ENCODE measurements at places on chromosomes 5 and 9.
A peak's percentile ranks its signal among the peaks of the same experiment; 100 is the strongest.

- no peak for DNase-seq
These were observed 348 bp downstream of the CATSPER3 start for GRCh38 chr5:134968055-134968454.

GRCh38 chr5:42944989-42945388 is 95.1 kb downstream of the ANXA2R start:
- DNase-seq, result no peak

DNA sequence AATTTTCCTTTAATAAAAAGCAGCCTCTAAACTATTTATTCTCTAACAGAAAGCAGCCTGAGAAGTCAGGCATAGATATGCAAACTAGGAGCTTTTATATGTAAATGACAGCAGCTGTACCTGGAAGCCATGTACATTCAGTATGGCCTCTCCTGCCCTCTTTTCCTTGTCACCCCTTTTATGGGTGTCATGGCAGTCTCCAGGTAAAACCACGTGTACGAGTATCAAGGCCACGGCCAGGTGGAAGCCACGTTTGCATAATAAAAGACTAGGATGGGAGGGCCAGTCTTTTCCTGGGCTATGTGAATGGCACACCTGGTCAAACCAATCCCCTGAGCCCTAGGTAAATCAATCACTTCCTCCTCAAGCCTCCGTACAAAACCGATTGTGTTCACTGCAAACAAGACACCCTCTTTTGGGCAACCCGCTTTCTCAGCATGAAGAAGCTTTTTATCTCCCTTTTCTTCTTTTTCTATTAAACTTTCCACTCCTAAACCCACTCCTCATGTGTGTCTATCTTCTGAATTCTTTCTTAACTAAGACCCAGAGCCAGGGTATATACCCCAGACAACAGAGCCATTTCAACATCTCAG is 419.5 kb upstream of the CTNND2 start:
- no peak for DNase-seq

DNA sequence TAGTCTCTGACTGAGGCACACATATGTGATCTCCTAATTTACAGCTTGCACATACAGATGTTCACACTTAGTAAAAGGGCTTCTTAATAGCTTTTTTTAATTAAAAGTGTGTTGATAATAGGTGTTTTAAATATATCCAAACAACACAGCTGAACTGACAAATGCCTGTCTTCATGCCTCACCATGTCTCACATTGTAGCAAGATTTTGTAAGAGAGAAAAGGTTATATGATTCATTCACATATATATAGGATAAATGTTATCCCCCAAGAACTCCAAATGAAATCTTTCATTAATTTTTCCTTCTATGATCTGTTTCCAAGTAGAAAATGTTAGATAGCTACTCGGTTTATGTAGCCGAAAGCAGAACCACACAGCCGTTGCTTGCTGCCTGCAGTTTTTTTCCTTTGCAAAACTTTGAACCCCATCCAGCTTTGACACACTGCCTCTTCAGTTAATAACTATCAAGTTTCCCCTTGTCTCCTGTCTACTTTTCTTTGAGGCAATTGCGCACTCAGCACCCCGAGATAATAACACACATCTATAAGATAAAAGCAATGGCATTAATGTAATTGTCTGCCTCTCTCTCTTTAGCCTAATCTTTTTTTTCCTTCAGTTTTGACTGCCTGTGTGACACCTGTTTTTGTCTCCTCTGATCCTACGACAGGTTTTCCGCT is 299.2 kb downstream of the BNC2 start:
- DNase-seq, result no peak

- DNase-seq, result no peak
These were observed 139.5 kb downstream of the SAXO1 start for GRCh38 chr9:18893491-18893890.

DNA sequence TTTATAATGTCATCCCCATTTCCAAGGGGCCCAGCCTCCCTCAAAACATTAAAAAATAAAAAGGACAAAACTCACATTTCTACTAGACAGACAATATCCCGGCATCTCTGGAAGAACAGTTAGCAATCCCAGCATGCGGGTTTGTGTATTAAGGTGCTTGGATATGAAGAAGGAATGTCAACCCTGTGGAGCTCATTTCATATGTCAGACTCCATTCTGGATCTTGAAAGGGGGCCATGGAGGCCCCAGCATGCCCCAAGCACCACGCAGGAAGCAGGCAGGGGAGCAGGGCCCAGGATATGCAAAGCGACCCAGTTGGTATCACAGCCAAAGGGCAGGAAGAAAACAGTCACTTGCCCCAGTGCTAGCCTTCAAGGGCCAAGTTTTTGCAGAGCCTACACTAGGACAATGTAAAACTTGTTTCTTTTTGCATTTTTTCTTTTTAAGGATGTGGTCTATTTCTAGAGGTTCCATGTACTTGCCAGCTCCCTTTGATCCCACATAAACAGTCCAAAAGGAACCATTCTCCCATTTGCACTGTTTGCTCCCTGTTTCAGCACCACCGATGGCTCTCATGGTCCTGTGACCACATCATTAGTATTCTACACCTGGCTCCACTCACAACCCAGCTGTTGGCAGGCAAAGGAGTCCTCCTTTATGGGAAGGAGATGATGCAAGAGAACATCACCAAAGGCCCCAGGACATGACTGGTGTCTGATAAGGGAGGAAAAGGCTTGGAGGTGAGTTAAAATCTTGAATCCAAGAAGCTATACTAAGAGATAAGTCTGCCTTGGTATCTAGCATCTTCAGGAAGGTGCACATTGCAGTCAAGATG is 58.3 kb downstream of the FGF1 start:
- no peak for DNase-seq

DNA sequence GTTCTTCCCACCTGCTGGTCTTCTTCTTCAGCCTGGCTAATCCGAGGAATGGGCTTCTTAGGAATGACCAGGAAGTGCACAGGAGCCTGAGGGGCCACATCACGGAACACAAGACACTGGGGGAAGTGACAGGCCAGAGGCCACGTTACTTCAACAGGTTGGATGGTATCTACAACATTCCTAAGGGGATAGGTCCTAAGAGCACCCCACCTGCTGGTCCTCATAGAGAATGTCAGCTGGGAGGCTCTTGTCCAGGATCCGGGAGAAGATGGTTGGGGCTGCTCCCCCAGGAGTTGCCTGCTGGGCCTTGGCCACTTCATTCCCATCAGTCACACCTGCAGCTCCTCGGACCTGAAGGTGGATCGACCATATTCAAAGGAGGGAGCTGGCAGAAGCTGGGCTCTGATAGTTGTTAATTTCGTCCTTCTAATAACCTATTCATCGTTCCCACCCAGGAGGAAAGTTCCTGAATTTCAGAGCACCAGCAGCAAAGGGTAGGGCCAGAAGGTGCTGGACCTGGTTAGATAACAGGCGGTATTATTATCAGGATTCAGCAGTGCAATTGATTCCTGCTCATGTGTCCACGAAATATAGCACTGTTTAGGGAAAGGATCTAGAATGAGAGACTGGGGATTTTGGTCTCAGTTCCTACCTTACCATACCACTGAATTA is 1.3 kb downstream of the HINT2 start:
- no peak for DNase-seq

DNA sequence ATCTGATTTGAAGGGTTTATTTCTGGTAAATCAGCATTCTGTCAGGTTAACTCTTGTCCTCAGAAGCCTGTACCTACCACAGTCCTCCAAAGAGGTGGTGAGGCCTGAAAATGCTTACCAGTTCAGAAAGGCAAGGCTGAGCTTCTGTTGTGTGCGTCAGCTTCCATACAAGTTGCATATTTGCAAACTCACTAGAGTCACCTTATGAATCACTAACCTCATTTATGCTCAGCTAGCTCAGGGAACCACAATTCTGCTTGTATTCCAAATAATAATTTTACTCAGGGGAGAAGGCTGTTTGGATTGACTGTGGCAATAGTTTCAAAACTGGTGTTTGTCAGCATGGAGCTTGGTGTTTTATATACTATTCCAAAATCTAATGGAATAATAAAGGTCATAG is 355.1 kb upstream of the RFX3 start:
- DNase-seq, result no peak

DNA sequence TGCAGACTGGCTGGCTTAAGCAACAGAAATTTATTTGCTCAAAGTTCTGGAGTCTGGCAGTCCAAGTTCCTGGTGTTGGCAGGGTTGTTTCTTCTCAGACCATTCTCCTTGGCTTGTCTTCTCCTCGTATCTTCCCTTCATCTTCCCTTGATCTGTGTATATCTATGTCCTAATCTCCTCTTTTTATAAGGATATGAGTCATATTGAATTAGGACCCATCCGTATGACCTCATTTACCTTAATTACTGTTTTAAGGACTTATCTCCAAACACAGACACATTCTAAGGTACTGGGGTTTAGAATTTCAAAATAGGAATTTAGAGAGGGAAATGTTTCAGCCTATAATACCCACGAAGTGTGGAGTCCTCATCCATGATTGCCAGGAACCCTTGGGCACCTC is 13.1 kb upstream of the LPAR1 start:
- no peak for DNase-seq

- no peak for DNase-seq
These were observed 155.4 kb downstream of the FSTL4 start for GRCh38 chr5:133456933-133457402.

GRCh38 chr9:73441890-73442818 is 290.5 kb downstream of the ANXA1 start:
- no peak for DNase-seq

- DNase-seq, result no peak
These were observed 107.1 kb downstream of the PHF2 start for GRCh38 chr9:93683331-93684134.

GRCh38 chr5:58763390-58763789 is 180.5 kb downstream of the RAB3C start:
- DNase-seq, result no peak

DNA sequence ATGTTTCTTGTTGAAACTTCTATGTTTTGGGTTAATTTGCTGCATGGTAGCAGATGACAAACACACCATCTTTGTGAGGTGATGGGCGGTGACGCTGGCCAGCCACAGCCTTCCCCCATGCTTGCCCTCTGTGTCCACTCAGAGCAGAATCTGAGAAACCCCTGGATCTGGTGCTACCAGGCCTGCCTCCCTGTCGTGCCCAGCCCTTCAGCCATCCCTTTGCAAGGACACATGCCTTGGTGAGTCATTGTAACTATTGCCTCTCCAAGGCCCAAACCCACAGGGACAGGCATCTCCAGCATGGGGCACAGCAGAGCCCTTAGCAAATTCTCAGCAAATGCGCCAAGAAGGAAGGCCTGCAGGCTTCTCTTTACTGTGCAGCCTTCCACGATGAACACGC is 48.1 kb upstream of the FCN1 start:
- DNase-seq, result no peak

GRCh38 chr5:119079318-119079921 is 8.5 kb downstream of the DMXL1 start:
- DNase-seq, result no peak

DNA sequence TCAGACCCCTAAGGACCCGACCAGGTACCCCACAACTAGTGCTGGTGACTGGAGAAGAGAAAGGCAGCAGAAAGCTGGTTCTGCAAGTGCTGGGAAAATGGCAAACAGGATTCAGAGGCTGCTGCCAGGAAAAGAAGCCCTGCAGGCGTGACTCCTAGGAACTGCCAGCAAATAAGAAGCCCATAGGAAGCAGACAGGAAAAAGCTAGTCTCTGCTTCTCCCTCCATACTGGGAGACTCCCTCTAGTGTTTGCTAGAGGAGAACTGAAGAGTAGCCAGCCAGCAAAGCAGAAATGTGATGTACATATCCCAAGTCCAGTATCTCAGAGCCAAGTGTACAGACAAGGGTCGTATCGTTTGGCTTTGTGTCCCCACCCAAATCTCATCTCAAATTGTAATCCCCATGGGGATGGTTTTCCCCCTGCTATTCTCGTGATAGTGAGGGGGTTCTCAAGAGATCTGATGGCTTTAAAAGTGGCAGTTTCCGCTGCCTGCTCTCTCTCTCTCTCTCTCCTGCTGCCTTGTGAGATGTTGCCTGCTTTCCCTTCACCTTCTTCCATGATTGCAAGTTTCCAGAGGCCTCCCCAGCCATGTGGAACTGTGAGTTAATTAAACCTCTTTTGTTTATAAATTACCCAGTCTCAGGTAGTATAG is 38.1 kb upstream of the TUSC1 start:
- peak; percentile 4 for DNase-seq

DNA sequence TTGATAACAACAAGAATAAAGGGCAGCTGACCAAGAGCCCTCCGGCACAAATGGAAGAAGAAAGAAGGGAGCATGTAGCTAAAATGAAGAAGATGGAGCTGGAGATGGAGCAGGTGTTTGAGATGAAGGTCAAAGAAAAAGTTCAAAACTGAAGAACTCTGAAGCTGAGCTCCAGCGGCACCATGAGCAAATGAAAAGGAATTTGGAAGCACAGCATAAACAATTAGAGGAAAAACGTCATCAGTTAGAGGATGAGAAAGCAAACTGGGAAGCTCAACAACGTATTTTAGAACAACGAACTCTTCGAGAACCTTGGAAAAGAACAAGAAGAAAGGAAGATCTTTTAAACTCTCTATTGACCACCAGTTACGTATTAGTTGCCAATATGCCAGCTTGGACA is 100.9 kb downstream of the GABBR2 start:
- no peak for DNase-seq

GRCh38 chr9:24398466-24398865 is 147.2 kb downstream of the IZUMO3 start:
- DNase-seq, result no peak

DNA sequence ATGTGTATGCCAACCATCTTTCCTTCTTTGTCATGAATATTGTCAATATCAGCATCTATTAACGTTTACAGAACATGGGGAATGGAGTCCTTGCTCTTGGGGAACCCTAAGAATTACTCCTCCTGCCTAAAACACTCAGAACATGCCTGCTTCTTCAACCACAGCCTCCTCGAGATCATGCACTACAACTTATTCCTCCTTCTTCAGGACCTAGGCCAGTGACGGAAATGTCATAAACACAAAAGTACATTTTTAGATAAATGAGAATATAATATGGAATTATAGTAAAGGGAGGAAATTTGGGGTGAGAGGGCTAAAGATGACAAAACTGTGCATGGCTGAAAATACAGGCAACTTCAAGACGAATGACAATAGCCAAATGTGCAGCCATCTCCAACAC is 3.1 kb upstream of the IFNK start:
- no peak for DNase-seq

DNA sequence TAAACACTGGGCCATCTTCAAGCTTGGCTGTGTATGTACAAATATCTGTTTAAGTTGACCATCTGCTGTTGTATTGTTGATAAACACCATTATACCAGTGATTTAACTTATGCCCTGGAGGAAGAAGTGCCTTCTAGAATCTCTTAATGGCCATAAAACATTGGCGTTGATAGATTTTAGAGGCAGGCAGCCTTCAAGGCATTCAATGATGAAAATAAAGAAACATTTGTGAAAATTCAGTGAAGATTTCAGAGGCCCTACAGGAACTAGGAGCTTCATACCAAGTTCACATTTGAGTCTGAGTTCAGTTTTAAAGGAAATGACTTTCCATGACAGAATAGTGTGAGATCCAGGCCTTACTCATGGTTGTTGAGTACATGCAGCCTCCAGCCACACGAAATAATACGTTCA is 52.2 kb downstream of the MAP1B start:
- no peak for DNase-seq
